ENCODE measurements at places on chromosomes 3 and 15.

DNA sequence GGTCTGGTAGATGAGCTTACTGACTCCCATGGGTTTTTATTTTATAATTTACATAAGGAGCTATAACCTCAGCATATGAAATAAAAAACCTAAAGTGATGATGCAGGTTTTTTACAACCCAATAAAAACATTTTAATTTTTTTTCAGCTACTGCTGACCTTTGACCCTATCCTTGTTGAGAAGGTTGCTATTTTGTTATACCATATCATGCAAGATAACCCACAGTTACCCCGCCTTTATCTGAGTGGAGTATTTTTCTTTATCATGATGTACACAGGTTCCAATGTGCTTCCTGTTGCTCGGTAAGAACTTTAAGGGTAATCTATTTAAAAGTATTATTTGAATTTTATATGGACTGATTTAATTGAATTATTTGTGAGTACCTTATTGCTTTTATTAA is 70.8 kb downstream of the DNAJC13 start:
- DNase-seq, result no peak

DNA sequence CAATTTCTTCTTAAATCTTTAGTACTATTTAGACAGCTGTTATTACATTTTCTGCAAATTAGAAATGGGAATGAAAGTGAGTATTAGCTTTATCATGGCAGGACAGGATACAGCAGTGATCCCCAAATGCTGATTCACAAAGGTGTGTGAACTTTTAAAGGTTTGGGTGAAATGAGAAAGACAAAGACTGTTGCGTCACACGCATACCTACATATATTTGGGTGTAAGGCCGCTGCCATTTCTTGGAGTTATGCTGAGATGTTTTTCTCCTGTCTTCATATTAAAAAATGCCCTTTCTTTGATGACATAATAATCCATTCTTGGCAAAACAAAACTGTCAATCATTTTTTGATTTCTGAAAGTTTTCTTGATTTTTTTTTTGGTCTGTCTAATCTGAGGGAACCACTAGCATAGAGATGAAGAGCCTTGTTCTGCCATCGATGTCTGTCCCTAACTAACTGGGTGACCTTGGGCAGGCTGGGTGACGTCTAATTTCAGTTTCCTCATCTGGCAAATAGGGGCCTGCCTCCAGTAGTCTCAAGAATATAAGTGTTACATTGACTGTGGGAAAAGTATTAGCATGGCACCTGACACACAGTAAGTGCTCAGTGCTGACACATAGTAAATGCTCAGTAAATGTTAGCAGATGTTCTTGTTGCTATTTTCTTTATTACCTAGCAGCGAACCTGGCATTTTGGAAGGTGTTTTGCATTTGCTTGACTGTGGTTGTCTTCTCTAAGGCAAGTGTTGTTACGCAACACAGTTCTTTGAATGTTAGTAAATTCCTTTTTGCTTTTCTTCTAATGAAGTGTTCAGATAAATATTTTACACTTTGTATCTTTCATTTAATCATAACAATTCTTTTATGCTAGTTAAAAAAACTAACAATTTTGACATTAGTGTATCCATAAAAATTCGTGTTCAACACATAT is 5.0 kb downstream of the MITF start:
- no peak for DNase-seq

DNA sequence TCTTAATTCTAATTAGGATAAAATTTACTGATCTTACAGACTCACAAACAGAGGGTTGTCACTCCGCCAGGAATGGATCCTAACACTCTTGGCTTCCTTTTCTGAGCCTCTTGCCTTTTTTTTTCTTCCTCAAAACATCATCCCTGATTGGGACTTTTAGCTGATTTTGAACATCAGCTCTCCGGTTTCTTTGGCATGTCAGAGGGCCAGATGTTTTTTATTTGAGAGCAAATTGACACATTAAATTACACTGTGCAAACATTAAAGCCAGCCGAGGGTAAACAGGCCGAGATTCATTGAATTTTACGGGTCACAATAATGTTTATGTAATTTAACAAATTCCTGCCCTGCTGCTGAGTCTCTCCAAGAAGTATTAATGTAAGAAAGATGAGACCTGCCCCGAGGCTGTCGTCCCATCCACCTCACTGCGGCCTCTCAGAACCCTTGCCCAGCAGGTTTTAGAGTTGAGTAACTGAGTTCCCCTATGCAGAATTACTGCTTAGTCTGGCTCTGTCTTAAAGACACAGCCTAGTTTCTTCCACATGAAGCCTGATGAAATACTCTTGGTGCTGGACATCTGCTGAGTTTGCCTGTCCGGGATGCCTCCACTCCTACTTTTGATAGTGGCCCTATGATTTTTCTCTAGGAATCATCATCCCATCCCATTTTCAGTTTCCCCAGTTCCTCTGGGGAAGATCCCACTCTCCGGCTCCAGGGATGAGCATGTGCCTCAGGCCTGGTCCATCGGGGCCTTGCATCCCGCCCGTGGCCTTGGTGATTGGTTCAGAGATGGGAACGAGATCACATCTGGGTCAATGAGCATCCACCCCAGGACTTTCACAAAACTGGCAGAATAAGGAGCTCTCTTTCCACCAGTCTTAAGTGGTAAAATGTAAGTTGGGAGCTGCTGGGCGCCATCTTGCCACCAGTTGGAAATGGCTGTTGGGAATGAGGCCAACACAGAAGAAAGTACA is 226.6 kb upstream of the TLE3 start:
- peak; percentile 83 for DNase-seq

GRCh38 chr3:171620825-171621434 is 160.7 kb upstream of the TNIK start:
- DNase-seq, result peak; percentile 82

GRCh38 chr15:70196372-70197316 is 98.9 kb upstream of the TLE3 start:
- peak; percentile 93 for DNase-seq

- peak; percentile 46 for DNase-seq
Measured at GRCh38 chr3:126621627-126622345, 33.1 kb downstream of the TXNRD3 start.

GRCh38 chr3:101010296-101010695 is 17.1 kb upstream of the ABI3BP start:
- DNase-seq, result no peak

GRCh38 chr15:40891810-40892446 is 2.3 kb upstream of the VPS18 start:
- DNase-seq, result peak; percentile 62

DNA sequence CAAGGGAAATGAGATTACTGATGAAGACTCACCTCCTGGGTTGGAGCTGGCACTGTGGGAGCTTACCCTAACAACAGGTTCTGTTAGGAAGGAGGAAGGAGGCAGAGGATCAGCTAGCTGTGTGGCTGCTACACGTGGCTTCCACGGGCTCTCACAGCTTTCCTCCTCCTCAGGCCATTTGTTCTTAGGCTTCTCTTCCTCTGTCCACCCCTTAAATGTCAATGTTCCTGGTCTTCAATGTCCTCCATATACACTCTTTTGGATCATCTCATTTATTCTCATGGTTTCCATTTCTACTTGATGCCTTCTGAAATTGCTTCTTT is 5.0 kb downstream of the PIGZ start:
- no peak for DNase-seq

DNA sequence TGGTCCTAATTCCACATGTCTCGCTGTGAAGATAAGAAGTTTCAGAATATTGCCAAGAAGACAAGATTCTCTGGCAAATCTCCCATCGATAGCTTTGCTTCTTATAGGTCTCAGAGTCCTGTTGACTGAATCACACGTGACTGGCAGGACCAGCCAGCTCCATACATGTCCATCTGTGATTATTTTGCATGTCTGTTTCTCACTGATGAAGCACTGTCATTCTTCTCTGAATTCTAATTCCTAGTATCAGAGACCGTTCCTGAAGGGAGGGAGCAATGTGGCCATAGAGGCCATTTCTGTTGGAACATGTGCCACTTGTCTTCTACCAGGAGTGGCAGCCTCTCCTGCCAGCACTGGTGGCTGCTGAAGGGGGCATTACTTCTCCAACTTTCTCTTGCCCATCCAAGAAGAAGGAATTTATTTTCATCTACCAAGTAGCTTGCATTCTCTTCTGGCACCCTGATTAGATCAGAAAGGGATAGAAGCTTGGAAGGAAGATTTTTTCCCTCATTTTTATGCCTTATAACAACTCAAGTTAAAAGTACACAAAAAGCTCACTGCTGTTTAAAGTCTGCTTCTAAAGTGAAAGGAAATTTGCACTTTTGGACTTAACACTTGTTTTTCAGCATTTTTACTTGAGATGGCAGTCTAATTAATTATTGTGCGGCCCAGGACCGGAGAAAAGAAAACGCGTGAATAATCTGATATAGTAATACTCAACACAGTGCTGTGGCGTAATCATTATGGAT is 115.8 kb downstream of the IQCH start:
- no peak for DNase-seq

GRCh38 chr3:126522363-126522788 is 1.6 kb upstream of the CHST13 start:
- peak; percentile 40 for DNase-seq

DNA sequence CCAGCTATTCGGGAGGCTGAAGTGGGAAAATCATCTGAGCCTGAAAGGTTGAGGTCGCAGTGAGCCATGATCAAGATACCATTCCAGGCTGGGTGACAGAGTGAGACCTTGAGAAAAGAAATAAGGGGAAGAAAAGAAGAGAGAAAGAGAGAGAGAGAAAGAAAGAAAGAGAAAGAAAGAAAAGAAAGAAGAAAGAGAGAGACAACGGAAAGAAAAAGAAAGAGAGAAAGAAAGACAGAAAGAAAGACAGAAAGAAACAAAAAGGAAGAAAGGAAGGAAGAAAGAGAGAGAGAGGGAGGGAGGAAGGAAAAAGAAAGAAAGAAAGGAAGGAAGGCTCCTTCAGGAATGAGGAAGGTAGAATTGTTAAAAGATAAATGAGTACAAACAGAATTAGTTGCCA is 84.5 kb downstream of the RPL22L1 start:
- DNase-seq, result no peak

GRCh38 chr3:158737976-158738615 is 5.8 kb upstream of the RARRES1 start:
- DNase-seq, result no peak

GRCh38 chr15:63135804-63136203 is 14.1 kb downstream of the LACTB start:
- peak; percentile 66 for DNase-seq

GRCh38 chr15:52790169-52790708 is at the start of gene ONECUT1:
TSS of gene ONECUT1 (minus strand) at chr15:52790336. CDS start at chr15:52789884, 452 bp downstream.
- DNase-seq, result peak; percentile 29

GRCh38 chr3:15873415-15873814 is 75.6 kb upstream of the ANKRD28 start:
- no peak for DNase-seq

DNA sequence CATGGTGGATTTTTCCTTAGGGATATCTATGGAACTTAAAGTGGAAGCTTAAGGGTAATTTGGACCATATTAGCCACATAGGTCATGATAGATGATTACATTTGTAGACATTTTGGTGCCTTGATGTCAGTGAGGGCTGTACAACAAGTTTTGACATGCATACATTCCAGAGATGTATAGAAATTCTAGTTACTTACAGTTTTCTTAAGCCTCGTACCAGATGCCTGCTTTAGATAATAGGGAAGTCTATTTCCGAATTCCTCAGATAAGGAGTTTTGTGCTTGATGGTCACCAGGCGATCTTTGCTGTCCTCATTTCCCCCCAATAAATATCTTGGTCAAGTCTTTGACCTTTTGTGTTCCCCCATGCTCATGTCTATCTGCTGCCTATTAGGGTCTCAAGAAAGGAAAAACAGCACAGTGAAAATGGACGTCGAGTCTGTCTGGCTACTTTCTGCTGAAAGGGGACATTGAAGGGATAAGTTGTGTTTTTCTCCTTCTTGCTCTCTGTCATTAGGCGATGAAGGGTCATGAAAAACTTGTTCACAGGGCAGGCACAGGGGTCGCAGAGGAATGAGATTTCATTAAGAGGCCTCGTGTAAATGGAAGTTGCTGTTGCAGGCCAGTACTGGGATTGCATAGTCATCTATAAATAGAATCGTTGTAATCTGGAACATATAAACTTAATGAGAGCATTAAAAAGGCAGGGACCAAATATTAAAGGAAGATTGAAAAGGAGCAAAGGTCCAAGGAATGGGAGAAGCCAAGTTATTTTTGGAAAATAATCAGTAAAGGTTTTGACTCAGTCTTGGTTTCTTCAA is 20.0 kb upstream of the SENP7 start:
- DNase-seq, result no peak

DNA sequence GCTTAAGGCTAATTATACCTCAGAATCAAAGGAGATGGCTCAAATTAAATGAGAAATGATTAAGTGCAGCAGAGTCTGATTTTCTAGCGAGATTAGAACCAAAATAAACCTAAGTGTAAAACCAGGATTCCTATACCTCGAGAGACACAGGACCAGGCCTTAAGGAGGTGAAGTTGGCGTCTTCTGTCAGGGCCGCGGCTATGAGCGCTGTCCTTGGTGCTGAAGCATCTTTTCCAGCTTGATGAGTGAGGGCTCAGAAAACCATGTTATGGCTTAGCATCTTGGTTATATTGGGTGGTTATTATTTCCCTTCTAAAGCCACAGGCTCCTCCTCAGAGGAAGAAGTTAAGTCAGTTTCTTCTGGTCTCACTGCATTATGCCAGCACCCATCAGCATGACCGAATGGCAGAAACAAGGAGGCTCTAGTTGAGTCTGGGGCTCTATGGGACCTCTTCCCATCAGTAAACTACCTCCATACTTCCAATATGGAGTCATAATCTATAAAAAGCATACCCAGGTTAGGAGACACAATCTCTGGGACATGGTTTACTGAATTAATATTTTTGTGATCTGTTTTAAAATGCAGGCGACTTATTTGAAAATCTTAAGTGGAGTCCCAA is 120.1 kb upstream of the NMNAT3 start:
- peak; percentile 51 for DNase-seq

- DNase-seq, result peak; percentile 95
Measured at GRCh38 chr3:193869221-193870201, 266.4 kb upstream of the HES1 start.

- DNase-seq, result peak; percentile 81
Measured at GRCh38 chr3:41224120-41224806, 25.0 kb downstream of the CTNNB1 start.

- no peak for DNase-seq
Measured at GRCh38 chr3:38046821-38047220, 7.8 kb downstream of the DLEC1 start.

GRCh38 chr15:67183443-67184169 is 70.9 kb downstream of the AAGAB start:
- peak; percentile 59 for DNase-seq

- DNase-seq, result no peak
Measured at GRCh38 chr3:129864519-129864918, 29.0 kb downstream of the TMCC1 start.

GRCh38 chr3:17741621-17742101 is 770 bp downstream of the TBC1D5 start:
- no peak for DNase-seq

- DNase-seq, result no peak
Measured at GRCh38 chr3:30596152-30596551, 10.2 kb upstream of the TGFBR2 start.

DNA sequence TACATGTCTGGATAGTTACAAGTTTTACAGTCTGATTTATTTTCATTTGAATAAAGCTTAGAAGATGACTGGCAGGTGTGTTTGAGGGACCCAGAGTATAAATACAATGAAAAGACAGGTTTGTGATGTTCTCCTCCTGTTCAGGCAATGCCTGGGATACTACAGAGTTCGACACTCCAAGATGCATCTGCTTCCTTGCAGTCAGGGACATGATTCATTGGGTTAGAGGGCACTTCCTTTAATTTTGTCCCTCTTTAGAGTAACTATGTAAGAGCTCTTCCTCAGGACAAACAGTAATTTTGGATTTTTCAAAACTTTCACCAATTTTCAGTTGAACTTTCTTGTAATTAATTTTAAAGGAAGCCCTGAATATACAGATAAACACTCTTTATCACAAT is 102.0 kb downstream of the LMLN start:
- DNase-seq, result no peak

Data from astrocyte of the spinal cord (primary cell).